ENCODE measurements at places on chromosomes 4 and X.

DNA sequence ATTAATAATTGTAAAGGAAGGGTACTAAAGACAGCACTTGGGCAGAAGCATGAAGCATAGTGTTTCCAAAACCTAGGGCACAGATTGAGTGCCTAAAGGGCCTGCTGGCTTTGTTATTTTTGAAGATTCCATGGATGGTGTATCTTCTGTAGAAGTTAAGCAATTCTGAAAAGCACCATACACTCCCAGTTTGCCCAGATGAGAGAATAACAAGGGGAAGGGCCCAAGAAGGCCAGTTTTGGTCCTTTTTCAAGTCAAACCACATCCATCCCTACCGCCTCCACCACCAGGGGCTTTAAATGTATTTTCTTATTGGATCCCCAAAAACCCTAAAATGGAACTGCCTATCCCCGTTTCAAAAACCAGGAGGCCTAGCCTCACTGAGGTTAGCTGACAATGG is 17.2 kb downstream of the SCARB2 start:
- no peak for DNase-seq

DNA sequence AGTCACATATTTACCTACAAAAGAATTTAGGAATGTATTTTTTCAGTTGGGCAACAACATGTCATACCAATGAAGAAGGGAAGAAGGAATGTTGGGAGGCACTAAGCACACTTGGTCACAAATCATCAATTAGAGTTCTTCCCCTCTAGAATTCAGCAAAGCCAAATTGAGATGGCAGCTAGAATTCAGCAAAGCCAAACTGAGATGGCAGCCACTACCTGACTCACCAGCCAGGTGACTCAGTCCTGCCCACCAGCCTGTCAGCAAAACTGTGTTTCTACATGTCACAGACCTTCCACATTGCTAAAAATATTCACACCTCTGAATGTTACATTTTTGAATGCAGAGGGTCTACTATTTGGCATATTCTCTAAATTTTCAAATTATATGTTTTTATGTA is 63.2 kb upstream of the NOCT start:
- no peak for DNase-seq

DNA sequence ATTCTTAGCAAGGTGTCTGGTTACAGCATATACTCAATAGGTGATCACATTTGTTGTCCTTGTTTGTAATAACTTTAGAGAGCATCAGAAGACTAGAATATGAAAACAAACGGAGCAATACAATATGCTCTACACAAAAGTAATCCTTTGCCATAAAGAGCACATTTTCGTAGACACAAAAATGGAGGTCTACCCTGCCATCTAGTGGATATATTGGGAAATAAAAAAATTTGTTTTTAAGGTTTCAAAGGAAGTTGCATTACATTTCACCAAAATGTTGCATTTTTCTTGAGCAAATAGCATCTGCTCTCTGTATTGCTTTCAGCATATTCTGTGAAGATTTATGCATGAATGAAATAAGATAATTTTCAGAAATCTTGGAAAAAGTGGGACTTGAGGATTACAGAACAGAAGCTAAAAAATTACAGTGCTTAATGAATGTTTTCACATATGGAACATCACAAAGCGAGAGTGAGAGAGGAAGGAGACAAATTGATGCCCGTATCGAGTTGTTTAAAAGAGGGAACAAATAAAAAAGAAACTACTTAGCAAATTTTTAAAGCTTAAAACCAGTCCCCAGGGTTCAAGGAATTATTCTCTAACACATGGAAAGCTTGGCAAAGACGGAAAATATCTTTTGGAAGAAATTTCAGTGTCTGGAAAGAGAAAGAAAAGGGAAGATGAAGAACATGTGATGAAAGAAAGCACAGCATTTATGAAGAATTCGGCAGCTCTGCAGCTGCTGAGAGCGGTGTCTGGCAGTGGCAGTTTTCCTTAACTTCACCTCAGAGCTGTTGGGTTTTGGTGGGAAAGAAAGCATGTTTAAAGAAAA is 390.1 kb downstream of the ANKRD50 start:
- no peak for DNase-seq

DNA sequence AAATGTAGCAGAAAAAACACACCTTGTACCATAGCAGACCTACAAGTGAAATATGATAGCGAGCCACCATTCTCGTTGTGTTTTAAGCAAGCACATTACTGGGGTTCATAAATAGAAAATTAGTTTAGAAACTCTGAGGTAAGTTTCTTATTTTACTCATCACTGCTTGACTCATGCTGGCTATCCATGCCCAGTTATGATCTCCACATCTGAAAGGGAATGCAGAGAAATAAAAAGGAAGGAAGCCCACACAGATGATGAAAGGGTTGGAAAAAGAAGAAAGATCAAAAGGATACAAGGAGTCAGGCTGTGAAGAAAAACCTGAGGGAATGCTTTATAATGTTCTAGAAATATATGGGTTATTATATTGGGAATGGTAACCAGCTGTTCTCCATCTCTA is 54.5 kb downstream of the CAMK2D start:
- no peak for DNase-seq

DNA sequence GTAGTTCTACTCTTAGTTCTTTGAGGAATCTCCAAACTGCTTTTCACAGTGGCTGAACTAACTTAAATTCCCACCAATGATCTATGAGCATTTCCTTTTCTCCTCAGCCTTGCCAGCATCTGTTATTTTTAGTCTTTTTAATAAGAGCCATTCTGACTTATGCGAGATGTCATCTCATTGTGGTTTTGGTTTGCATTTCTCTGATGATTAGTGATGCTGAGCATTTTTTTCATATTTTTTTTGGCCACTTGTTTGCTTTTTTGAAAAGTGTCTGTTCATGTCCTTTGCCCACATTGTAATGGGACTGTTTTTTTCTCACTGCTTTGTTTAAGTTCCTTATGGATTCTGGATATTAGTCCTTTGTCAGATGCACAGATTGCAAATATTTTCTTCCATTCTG is 21.5 kb upstream of the PHKA1 start:
- DNase-seq: no peak

DNA sequence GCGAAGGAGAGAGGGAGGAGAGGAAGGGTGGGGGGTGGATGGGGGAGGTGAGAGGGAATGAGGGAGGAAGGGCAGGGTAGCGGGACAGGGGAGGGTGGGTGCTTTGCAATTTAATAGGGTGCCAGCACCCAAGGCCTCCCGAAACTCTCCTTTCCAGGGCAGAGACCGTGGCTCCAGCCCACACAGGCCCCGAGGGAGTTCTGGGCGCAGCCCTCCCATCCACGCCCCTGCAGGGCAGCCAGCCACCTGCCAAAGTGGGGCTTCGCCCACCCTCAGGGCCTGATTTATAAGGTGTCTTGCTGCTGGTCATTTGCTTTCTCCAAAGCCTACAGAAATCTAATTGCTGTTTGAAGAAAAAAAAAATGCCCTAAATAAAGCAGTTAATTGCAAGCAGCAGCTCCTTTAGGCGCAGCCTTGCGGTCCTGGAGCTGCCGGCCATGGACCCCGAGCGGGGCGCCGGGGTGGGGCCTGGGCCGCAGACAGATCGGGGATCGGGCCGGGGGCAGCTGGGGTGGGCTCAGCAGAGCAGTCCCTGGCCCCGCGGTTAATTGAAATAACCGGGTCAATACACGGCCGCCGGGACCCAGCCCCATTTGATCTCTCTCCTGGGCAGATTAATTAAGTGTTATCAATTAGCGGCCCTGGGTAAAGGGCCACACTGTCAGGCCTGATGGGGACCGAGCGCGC is 106.0 kb upstream of the NKX1-1 start:
- DNase-seq: no peak

GRCh38 chr4:77240469-77241066 is 83.6 kb downstream of the CCNG2 start:
- DNase-seq: peak; percentile 23

- DNase-seq: no peak
These were observed 46.1 kb downstream of the C4orf46 start for GRCh38 chr4:158625544-158625943.

GRCh38 chrX:16063921-16064320 is 59.4 kb upstream of the GRPR start:
- no peak for DNase-seq

GRCh38 chrX:19646282-19646681 is 131.0 kb upstream of the MAP3K15 start:
- no peak for DNase-seq

GRCh38 chr4:76585897-76586360 is 150.9 kb downstream of the SHROOM3 start:
- DNase-seq: no peak

- no peak for DNase-seq
These were observed 7.1 kb downstream of the CA5B start for GRCh38 chrX:15745179-15745578.

DNA sequence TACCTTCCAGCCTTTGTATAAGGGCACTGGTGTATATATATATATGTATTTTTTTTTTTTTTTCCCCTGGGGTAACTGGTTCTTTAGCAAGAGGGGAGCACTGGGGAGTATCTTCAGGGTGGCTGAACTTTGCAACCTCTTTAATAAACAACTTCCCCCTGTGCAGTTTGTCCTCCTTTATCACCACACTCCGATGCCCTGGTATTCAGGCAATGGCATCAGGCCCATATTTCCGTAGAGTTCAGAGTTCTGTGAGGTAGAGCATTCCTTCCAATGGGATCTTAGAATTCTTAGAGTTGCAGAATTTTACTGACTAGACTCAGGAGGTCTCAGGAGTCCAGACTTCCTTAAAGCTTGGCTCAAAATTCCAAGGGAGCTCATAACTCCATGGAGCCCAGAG is 24.6 kb downstream of the NYX start:
- DNase-seq: no peak

- DNase-seq: no peak
These were observed 105.1 kb upstream of the CPEB2 start for GRCh38 chr4:14897217-14897616.

- DNase-seq: no peak
These were observed 2.2 kb downstream of the ZNF185 start for GRCh38 chrX:152899874-152900719.

DNA sequence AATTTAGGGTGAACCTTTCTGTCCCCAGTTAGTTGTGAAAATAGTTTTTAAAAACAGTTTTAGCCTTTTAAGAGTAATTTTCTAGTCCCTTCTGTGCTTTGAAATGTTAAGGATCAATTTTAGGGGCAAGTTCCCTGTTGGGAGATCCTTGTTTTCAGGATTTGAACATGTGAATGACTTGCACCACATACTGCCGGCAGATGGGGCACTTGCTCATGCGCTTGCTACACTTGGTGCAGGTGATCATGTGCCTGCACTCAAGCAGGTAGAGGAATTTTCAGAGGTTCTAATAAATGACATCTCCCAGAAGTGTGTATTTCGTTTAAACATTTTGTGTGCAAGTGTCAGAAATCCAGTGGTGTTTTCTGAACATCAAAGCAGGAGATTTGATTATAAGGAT is 195.9 kb downstream of the CHM start:
- DNase-seq: no peak

- no peak for DNase-seq
These were observed 195.4 kb downstream of the AFAP1 start for GRCh38 chr4:7744142-7744804.

Data from hematopoietic multipotent progenitor cell treated with erythropoietin and hydrocortisone succinate and interleukin-3 and kit ligand, for 17 days (in vitro differentiated cells).